ENCODE measurements at places on chromosomes 7 and 10.

GRCh38 chr7:112056409-112056808, 149.8 kb downstream of the DOCK4 start:
- no peak for DNase-seq

- DNase-seq, result no peak
Measured at GRCh38 chr7:1079546-1079945, 8.4 kb upstream of the GPER1 start.

DNA sequence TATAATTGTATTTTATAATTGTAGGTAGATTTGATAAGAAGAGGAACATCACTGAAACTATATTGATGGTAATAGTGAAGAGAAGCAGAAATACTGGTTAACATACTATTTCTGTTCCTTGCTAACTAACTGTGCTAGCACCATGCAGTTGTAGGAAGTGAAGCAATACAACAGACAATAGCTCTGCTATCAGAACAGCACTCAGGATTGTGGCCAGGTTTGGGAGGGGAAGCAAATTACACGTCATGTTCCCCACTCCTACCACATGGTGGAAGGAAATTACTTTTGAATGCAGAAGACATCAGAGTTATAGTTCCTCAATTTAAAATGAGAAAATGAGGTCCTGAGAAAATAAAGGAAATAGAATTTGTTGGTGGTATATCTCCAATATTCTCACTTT, 151.1 kb downstream of the DGKB start:
- no peak for DNase-seq

- no peak for DNase-seq
Measured at GRCh38 chr10:44465401-44466115, 80.7 kb upstream of the CXCL12 start.

DNA sequence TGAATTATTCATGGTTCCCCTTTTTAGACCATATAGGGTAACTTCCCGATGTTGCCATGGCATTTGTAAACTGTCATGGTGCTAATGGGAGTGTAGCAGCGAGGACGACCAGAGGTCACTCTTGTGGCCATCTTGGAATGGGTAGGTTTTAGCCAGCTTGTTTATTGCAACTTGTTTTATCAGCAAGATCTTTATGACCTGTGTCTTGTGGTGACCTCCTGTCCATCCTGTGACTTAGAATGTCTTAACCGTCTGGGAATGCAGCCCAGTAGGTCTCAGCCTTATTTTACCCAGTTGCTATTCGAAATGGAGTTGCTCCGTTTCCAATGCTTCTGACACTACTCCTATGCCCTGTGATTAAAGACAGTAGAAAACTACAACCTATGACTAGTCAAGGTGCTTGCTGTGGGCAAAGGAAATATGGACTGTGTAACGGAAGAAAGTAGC, 18.8 kb upstream of the PAXIP1 start:
- DNase-seq, result no peak

DNA sequence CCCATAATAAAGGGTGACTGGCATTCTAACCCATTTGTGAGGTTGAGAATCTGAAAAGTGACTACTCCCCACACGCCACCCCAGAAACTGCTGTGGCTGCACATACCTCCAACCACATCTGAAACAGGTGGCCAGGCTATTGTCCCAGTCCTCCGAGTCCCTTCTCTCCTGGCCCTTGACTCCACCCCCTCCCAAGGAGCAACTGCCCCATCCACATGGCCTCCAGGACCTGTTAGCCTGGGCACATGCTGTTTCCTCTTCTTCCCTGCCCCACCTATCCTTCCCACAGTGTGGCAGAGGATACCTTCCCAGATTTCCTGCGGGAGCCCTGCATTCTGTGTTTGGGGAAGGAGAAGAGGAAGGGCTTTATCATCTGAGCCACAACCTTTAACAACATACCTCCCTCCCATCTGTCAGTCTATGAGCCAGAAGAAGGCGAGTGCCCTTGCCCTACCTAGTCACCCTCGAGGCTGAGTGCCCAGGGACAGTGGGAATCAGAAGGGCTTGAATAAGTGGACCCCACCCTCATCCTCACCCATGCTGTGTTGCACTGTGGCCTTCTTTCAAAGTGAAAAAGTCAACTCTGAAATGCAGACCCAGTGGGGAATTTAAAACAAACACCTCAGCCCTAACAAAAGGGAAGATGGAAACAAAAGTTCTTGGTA, 11.9 kb downstream of the STEAP1B start:
- DNase-seq, result no peak

All from naive thymus-derived CD4-positive, alpha-beta T cell (primary cell).